ENCODE measurements at places on chromosomes 12 and 14. TPM values are rescaled to one million over a fixed set of nuclear protein-coding genes. Genes with fewer than 3 reads are reported as not detected.

Gene STAC3
- 0.61 TPM for polyA plus RNA-seq

Gene EMP1
- 83.0 TPM for polyA plus RNA-seq

Gene MON2
- 8.7 TPM for polyA plus RNA-seq

Gene PPP1R36
- polyA plus RNA-seq: 0.11 TPM

Gene PIANP
- polyA plus RNA-seq: 0.28 TPM

Gene GALNT8
- polyA plus RNA-seq: 0.88 TPM

Measured in heart left ventricle (tissue), 16 donors.